ENCODE measurements at places on chromosomes 13 and 19.

DNA sequence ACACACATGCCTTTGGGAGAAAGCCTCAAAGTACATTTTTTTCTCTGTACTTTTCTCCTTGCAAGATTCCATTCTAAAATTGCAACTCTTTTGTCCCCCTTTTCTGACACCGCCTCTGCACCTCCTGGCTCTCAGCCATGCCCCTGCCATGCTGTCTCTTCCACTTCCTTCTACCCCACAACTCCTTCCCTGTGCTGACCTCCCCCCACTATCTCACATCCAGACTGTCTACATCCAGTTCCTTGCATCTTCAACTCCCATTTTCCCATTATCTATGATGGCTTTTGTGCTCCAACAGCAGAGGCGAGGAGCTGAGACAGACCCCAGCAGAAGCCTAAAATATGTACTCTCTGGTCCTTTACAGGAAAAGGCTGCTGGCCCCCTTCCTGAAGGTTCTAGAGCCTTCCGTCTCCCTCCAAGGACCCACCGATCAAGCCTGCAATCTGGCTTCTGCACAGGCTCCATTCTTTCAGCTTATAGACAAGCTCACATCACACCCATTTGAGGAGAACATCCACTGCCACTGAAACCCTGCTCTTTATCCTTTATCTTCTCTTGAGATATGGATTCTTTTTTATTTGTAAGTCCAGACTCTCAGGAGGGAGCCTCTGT is 50.2 kb downstream of the RFX2 start:
- peak; percentile 54 for DNase-seq

GRCh38 chr13:26985285-26985878 is 186.2 kb downstream of the USP12 start:
- peak; percentile 84 for DNase-seq

DNA sequence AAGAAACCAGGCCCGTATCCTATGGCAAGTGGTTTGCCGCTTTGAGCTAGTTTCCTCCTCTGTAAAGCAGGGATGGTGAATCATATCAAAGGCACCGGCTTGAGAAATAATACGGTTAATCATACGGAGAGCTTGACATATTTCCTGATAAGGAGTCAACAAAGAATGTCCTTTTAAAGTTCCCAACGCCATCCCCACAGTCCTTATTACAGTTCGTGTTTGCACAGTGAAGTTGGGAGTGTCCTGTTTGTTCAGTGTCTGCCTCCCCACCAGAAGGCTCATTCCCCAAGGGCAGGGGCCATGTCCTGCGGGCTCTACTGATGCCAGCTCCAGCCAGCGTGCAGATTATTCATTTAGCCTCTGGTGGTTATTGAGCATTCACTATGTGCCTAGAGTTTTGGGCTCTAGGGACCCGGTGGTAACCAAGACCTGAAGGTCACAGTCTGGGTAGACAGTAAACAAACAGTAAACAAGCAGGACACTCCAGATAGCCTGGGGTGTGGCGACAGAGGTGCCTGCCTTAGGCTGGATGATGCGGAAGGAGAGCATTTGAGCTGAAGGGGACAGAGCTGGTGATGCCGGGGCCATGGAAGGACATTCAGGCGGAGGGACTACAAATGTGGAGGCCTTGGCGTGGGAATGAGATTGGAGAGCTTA is 6.3 kb downstream of the GRAMD1A start:
- DNase-seq, result no peak

- no peak for DNase-seq
Measured at GRCh38 chr19:3942790-3943409, 10.0 kb downstream of the NMRK2 start.

- DNase-seq, result no peak
Measured at GRCh38 chr13:38283346-38283745, 66.3 kb upstream of the UFM1 start.

- peak; percentile 88 for DNase-seq
Measured at GRCh38 chr19:4066682-4067395, at the start of gene ZBTB7A. ZBTB7A (minus strand) TSS chr19:4066899; CDS start chr19:4055232, 11,667 bp downstream.

GRCh38 chr13:21310220-21310619 is 133.8 kb downstream of the MRPL57 start:
- no peak for DNase-seq

DNA sequence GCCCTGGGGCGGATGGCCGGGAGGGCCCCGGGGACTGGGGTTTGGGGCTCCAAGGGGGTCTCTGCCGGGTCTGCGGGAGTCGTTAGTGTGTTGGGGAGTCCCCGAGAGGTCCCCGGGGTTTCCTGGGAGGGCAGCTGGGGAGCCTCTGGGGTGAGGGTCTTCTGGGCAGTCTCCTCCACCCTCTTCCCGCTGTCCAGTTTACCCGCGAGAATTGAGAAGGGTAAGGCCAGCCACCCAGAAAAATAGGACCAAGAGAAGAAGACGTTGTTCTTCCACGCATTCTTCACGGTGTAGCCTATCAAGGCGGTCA is 1.0 kb upstream of the ETFB start:
- no peak for DNase-seq

DNA sequence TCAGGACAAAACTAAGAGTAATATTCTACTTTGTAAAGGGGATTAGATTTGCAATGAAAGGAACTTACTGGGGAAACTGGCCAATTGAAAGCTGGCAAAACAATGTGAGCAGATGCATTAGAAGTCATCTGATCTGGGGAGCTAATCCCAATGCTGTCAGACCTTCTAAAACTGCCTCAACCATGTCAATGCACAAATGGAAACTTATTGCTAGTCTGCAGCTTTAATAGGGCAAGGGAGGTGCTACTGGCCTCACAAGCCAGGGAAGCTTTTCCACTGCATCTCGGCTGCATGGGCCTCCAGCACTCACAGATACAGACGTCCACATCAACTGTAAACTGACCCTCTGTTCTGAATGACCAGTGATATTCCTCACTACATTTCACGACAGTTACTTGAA is 154.2 kb downstream of the LHFPL6 start:
- DNase-seq, result no peak

DNA sequence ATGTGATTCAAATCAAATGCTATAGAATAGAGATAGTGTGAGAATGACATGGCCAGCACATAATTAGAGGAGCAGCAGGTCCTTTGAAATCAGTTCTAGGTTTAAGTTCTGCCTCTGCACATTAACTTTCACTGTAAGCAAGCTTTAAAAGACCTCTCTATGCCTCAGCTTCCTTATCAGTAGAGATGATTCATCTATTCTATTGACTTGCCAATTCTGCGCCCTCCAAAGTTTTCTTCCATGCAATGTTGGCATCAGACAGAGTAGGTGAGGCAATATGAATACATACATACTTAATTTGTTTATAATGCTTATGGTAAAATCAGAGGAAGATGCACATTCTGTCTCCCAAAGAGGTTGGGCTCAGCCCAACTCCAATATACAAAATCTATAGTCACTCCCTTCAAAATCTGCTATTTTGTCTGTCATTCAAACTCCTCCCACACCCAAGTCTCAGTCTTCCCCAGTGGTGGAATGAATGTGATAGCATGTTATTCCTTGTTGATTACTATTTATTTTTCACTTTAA is 525.5 kb downstream of the RFC3 start:
- no peak for DNase-seq

Measured in activated CD8-positive, alpha-beta memory T cell treated with anti-CD3 and anti-CD28 coated beads for 24 hours (primary cell).